ENCODE measurements at places on chromosomes 12 and 14.

GRCh38 chr14:77849711-77850110 is 49.8 kb downstream of the ADCK1 start:
- no peak for DNase-seq

- DNase-seq, result no peak
Measured at GRCh38 chr14:44041700-44042099, 465.4 kb downstream of the FSCB start.

DNA sequence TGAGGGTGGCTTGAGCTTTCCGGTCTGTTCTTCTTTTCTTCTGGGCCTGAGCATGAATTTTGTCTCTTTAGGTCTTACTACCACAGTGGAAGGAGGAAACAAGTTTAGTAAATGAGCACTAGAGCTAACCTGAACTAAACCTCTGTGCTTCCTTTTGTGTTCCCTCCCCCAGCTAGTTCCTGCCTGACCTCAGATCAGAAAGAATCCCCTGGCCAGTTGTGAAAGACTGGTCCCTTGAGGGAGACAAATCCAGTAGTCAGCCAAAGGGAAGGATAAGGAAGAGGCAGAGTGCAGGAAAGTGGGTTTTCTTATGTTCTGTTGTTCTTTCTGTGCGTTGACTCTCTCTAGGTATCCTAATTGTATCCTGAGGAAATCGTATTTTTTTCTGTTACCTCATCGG is 17.5 kb downstream of the ZNF664 start:
- no peak for DNase-seq

DNA sequence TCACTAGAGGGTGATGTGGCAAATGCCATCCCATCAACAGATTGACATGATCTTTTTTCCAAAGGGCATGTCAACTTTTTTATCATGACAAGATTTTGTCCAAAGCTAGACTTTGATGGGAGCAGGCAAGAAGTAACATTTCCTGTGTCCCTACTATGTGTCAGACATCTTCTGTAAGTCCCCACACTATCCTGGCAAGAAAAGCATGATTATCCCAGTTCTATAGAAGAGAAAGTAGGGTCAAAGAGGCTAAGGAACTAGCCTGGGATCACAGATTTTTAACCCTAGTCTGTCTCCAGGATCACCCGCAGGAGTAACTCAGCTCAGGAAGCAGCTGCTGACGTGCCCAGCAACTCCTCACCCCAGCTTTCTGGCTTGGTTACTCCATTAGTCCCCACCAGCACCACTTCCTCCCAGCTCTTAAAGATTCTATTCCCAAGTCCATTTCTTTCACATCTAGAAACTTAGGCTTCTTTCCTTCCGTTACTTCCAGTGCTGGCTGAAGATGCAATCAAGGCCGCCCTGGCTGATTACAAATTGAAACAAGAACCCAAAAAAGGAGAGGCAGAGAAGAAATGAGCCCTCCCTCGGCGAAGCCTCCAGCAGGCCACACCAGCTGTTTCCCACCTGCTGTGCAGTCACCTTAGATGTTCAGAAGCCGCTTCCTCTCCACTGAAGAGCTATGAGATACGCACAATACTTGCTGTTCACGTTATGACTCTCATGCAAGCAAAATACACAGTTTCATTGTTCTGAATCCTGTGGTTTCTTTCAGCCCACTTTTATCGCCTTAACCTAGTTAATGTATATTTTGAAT is 6.2 kb downstream of the ISCU start:
- no peak for DNase-seq

- no peak for DNase-seq
Measured at GRCh38 chr12:130988751-130989150, 35.0 kb downstream of the ADGRD1 start.

DNA sequence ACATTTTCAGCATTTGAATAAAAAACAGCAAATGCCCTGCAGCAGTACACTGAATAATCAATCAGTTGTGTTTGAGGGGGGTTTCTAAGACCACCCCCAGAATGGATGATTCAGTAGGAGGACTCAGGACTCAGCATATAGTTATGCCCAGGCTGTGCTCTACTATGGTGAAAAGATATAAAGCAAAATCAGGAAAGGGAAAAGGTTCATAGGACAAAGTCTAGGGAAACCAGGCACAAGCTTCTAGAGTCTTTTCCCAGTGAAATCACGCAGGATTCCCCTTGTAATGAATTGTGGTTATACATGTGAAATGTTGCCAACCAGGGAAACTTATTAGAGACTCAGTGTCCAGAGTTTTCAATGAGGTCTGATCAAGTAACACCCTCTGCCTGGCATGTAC is 25.0 kb upstream of the SLC17A8 start:
- no peak for DNase-seq

DNA sequence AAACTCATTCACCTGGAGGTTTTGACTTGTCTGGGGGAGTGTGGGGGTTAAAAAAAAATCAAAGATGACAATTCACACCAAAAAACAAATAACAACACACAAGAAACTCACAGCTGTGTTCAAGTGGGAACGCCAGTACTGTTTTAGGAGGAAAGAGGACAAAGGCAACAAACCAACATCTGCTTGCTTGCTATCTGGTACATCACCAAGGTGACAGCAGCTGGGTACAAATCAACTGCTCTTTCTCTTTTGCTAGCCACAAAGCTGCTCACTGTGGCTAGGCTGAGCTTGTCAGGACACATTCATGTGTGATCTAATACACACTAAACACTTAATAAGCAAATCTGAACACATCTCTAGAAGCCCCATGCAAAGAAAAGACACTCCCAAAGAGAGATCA is 128.0 kb upstream of the RAP1B start:
- DNase-seq, result peak; percentile 11

DNA sequence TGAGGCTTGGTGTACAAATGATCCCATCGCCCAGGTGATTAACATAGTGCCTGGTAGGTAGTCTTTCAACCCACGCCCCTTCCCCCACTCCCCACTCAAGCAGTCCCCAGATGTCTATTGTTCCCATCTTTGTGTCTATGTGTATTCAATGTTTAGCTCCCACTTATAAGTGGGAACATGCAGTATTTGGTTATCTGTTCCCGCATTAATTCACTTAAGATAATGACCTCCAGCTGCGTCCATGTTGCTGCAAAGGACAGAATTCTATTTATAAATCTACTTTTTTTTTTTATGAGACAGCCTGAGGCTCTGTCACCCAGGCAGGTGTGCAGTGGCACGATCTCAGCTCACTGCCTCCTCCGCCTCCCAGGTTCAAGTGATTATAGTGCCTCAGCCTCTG is 15.7 kb downstream of the SPX start:
- no peak for DNase-seq

- no peak for DNase-seq
Measured at GRCh38 chr12:49912345-49913255, 8.9 kb upstream of the FAIM2 start.

DNA sequence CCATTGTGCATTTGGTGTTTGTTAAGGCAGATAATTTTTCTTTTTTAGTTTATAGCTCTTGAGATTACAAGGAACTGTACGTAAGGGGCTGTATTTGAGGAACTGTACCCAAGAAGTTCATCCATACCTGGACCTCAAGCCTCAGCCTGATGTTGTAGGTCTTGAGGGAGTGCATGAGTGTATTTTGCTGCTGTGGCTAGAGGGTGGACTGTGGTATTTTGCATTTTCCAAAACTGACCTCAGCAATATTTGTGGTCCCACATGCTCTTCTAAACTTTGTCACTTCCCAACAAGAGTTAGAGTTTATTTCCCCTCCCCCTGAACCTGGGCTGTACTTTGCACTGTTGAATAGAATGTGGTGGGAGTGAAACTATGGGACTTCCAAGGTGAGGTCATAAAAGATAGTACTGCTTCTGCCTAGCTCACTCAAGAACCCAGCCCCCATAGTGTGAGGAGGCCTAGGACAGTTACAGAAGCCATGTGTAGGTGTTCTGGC is 42.2 kb upstream of the FBXO33 start:
- no peak for DNase-seq

- DNase-seq, result no peak
Measured at GRCh38 chr12:39461059-39461458, 18.1 kb upstream of the KIF21A start.

GRCh38 chr14:102573591-102574046 is 18.8 kb upstream of the RCOR1 start:
- no peak for DNase-seq

DNA sequence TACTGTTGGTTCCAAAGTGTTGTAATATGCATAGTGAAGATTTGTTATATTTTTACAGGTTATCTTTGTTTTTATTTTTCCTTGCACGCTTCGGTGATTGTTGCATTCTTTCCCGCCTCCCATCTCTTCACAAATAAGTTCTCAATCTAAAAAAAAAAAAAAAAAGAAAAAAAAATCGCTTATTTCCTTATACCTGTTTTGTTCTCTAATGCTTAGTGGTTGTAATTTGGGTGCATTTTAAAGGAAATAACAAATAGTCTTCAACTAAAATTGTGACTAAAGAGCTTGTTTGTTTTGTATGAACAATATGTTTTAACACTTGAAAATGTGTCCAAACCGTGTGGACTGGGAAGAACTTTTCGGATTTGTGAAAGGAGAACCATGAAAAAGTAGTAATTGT is 1.5 kb downstream of the CAND1 start:
- no peak for DNase-seq

DNA sequence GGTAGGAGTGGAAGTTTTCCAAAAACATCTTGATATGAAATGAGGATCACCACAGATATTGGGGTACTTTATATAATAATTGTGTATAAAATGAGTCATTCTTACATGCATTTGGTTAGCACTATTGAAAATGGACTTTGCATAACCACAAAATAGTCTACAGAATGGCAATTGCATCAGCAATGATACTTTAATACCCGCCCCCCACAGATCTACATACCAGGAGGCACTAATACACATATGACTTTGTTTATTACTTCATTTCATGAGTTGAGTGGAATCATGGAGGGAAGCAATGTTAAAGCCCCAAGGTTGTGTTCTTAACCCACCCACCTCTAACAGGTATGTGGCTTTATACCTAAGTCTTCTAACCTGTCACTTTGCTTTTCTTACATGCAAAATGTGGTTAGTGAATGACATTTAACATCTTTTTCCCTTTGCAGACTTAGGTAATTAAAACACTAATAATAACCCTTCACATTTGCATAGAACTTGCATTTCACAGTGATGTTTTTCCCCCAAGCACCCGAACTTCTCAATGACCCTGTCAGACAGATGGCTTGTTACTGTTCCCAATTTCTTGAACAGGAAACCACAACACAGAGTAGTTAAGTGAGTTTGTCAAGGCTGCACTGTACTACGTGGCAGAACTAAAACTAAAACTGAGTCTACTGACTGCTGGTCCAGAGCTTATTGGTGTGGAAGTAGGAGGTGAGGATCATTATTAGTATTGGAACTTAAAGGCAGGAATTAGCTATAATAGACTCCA is 101.9 kb downstream of the NPAS3 start:
- DNase-seq, result peak; percentile 9

- no peak for DNase-seq
Measured at GRCh38 chr12:44387581-44387980, 488.5 kb downstream of the NELL2 start.

DNA sequence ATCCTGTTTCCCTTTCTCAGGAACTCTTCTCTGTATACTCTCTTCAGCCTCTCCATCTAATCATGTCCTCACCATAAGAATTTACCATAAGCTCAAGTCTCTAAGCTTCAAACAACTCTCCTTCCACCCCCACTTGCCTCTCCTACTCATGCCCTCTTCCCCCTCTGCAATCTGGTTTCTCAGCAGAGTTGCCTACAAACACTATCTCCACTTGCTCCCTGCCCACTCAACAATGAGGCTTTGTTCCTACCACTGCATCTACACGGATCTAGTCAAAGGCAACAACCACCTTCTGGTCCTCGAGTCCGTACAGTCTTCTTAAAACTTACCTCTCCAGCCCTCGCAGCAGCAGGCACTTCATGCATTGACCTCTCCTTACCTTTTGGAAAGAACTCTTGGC is 17.2 kb upstream of the FBLN5 start:
- DNase-seq, result peak; percentile 33

- DNase-seq, result no peak
Measured at GRCh38 chr12:48015954-48016353, 11.7 kb upstream of the COL2A1 start.

DNA sequence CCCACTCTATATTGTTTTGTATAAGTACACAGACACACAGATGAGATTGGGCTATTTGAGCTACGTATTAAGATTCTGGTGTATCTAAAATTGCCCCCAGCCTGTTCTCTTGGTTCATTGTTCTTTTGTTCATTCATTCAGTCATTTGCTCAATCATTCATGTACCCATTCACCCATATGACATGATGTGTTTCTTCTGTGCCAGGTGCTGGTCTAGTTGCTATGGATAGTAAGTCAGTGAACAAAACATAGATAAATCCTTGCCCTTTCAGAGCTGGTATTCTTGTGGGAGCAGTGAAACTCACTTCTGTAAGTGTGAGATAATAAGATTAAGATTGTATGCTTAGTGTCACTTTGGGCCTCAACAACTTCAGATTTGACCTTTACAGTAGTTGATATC is 191.3 kb downstream of the TMTC2 start:
- no peak for DNase-seq

- DNase-seq, result no peak
Measured at GRCh38 chr12:31578632-31579031, 12.3 kb downstream of the DENND5B start.

- no peak for DNase-seq
Measured at GRCh38 chr12:26196421-26196716, 996 bp downstream of the SSPN start.

DNA sequence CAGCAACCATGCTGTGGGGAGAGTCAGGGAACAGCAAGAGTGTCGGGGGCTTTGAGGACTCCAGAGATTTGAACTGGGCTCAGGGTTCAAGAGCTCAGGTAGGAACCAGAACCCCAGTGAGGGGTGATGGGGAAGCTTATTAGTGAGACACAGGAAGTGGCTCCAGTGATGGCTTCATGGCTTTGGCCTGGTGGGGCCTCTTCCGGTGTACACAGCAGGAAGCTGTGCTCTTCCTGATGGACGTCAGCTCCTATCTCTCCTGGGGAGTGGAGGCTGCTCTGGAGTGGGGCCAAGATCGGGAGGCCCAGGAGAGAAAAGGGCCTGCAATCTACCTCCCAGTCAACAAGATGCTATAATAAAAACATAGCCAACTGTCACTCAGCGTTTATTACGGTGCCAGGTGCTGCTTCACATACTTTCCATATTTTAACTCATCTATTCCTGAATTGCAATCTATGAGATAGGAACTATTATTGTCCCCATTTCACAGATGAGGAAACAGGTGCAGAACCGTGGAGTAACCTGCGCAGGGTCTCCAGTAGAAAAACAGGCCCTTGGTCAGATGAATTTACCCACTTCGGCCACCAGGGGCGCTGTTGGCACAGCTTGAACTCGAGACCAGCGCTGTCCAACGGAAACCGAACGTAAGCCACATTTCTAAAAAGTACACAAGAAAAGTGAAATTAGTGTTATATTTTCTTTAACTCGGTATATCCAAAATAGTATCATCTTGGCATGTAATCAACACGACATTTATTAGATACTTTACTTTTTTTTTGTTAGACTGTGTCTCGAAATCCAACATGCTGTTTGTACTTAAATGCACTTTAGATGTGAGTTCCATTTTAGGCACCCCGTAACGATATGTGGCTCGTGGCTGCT is 63.6 kb upstream of the DLK1 start:
- no peak for DNase-seq

DNA sequence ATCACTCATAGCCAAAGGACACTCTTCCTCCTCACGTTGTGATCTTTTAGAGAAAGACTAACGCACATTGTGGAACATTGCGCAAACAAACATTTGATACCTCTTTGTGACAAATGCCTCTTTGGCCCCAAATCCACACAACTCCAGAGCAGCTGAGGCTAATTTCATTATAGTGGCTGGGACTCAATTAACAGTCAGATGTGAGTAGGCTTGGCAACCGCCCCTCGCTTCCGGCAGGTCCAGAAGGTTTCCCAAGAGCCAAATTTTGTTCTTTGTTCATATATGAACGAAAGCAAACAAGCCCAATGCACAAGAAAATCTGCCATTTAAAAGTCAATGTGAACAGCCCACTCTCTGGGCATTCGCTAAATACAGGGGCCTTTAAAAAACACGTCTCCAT is 273.9 kb downstream of the GLT1D1 start:
- no peak for DNase-seq

Data from NCI-H526 (cell line).